ENCODE measurements at places on chromosomes 12 and 14. TPM values are rescaled to one million over a fixed set of nuclear protein-coding genes. Genes with fewer than 3 reads are reported as not detected.
A peak's percentile ranks its signal among the peaks of the same experiment; 100 is the strongest.

GRCh38 chr12:130620281-130620680, 95.8 kb downstream of the RIMBP2 start:
- no peak for DNase-seq

- no peak for DNase-seq
These were observed 47.1 kb downstream of the ARF6 start for GRCh38 chr14:49939884-49940510.

The NRL gene
- total RNA-seq = 0.18 TPM

- DNase-seq = peak; percentile 47
These were observed 57.1 kb downstream of the ZDHHC17 start for GRCh38 chr12:76820888-76821482.

- no peak for DNase-seq
These were observed 31.5 kb upstream of the CACNA2D4 start for GRCh38 chr12:1949771-1950470.

The BATF gene
- total RNA-seq = not detected

GRCh38 chr14:44352201-44352600, 154.9 kb downstream of the FSCB start:
- no peak for DNase-seq

The ACSM4 gene
- total RNA-seq = not detected

DNA sequence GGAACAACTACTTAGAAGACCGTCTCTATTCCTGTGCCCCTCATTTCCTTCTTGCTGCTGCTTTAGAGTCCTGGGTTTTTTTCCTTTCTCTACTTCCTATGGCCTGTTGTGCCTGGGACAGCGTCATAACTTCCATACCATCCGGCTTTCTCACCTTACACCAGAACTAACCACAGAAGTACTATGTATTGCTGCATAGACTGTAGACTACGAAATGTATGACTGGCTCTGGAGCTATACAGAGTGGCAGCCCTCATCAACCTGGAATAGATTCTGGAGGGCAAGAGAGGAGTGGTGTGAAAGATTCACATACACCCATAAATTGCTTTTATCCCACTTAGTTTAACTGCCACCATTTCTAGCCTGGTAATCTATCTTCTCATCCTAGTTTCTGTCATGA, 16.9 kb upstream of the SRP54 start:
- DNase-seq = no peak

The LTBP2 gene
- total RNA-seq = 26.7 TPM

DNA sequence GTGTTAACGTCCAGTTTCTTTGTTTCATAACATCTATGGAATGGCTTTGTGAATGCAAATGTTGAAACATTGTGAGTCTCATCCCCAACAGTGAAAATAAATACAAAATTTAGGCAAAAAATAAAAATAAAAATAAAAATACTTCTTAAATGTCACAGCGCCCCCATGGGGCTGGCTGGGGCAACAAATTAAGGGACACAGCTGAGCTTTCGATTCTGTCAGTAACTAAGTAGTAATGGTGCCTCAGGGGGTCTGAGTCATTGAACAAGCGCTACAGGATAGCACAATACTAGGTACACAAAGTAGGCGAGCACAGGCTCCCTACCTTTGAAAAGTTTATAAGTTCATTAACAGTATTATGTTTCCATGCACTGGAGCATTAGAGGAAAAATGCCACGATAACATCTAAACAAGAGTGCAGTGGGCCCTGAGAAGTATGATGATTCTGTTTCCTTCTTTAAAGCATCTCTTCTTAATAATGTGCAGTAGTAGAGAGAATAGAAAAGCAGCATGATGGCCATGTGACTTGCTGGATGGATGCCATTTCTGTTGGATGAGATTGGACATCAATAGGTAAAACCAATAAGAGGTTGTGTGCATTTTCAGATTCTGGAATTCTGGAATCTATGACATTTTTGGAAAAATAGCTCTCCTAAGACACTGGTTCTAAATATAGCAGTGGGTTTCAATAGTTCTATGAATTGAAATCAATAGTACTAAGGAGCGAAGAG, 667.2 kb downstream of the DIO2 start:
- peak; percentile 66 for DNase-seq

DNA sequence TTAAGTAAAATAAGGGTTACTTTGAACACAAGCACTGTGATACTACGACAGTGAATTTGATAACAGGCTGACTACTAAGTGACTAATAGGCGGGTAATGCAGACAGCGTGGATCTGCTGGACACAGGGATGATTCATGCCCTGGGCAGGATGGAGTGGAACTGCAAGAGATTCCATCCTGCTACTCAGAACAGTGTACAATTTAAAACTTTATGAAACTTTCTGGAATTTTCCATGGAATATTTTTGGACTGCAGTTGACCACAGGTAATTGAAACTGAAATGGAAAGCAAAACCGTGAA, 46.0 kb downstream of the YEATS4 start:
- peak; percentile 98 for DNase-seq

DNA sequence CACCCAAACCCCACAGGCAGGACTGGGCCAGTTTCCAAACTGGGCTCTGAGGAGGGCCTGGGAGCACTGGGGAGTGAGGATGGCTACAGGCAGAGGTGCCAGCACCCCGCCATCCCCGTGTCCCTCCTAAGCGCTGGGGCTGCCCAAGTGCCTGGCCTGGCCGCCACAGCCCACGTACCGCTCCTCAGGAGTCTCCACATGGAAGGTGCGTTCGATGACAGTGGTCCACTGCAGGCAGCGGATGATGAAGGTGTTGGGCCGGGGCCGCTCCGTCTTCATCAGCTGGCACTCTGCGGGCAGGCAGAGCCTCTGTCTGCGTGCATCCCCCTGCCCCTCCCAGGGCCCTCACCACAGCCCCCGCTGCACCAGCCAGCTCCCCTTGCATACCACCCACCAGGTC, 19.1 kb downstream of the AKT1 start:
- no peak for DNase-seq

GRCh38 chr12:110382683-110383082, 20.8 kb downstream of the ANAPC7 start:
- no peak for DNase-seq
